ENCODE measurements at places on chromosomes 7 and 10.

- DNase-seq: no peak
These were observed 27.1 kb downstream of the MET start for GRCh38 chr7:116698930-116699721.

GRCh38 chr7:91182819-91183764 lies 81.1 kb upstream of the FZD1 start:
- no peak for DNase-seq

DNA sequence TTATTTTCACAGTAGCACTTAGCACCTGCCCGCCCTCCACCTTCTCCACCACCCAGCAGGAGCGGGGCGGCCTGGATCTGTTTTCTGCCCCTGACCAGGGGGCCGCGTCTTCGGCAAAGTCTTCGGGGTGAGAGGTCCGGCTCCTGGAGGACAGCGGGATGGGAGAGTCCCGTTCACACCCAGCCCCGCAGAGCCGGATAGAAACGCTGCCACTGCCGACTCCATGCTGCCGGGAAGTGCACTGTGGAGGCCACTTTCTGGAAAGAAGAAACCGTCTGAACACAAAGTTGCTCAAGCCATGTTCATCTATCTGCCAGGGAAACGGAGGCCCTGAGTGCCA lies 14.5 kb upstream of the ZNF273 start:
- DNase-seq: no peak

GRCh38 chr10:101892782-101893391 lies 49.3 kb upstream of the KCNIP2 start:
- no peak for DNase-seq

DNA sequence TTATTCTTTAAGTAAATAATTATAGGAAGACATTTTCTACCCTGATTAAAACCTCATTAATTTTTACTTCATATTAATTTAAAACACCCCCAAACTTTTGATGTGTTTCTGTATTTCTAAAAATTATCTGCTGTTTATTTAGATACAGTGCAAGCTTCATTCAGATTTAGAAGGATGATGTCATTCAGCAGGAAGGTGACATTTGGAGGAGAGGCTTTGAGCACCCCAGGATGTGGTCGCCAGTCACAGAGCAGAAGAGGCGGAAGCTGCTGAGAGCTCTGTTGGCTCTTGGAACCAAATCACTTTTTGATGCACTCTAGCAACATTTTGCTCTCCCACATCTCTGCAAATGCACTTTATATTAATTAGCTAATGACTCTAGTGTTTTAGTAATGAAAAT lies 233.9 kb upstream of the CACNA2D1 start:
- DNase-seq: peak; percentile 61

- DNase-seq: no peak
These were observed 82.0 kb downstream of the RNF133 start for GRCh38 chr7:122616951-122617350.

GRCh38 chr7:2923886-2924574 lies 79.9 kb upstream of the GNA12 start:
- DNase-seq: no peak

GRCh38 chr7:7486362-7486761 lies 49.3 kb downstream of the COL28A1 start:
- DNase-seq: no peak

GRCh38 chr10:133614830-133615580 lies 11.6 kb downstream of the FRG2B start:
- DNase-seq: peak; percentile 95

GRCh38 chr7:153433223-153433622 lies 619.0 kb upstream of the DPP6 start:
- no peak for DNase-seq

DNA sequence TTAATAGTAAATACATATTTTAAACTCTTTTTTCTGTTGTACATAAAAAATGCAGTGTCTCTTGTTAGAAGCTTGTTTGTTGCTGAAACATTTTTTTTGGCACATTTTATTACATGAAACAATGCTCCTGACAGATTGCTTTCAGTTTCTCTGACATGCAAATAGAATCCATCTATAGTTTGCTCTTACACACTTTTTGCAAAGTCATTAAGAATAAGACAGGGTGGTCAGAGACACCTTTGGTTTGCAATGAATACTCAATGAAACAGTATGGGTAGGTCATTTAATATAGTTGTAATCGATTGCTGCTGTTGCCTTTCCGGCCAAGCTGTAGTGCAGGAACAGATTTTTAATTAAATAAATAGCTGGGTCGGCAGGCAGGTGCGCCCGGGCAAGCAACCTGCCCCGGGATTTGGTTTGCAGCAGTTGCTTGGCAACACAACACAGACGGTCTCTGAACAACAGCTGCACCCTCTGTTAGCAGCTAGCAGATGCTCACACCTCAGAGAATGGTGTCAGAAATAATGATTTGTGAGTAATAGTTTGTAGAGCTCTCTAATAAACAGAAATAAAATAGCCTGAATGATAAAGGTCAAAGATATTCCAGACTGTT lies 115.7 kb upstream of the CACNA2D1 start:
- peak; percentile 75 for DNase-seq

GRCh38 chr10:6713716-6714115 lies 133.6 kb upstream of the PRKCQ start:
- DNase-seq: no peak

GRCh38 chr7:106609416-106609815 lies 51.5 kb downstream of the CCDC71L start:
- DNase-seq: no peak

- no peak for DNase-seq
These were observed 31.0 kb downstream of the BET1 start for GRCh38 chr7:93973134-93973533.

DNA sequence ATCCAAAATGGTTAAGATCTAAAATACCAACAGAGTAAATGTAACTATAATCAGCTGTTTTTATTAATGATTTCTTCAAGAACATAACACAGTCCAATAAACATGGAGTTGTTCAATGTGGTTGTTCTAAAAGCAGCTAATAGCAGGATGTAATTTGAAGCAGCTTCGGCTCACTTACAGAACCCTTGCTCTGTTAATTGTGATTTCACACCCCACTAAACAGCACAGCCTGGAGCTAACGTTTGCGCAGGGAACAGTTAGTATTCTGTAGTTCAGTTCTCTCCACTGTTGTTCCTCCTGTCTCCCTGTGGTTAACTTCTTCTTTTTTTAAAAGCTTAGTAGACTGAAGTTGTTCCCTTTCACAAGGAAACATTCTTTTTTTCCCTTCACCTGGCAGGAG lies 104.0 kb downstream of the GRM3 start:
- peak; percentile 37 for DNase-seq

DNA sequence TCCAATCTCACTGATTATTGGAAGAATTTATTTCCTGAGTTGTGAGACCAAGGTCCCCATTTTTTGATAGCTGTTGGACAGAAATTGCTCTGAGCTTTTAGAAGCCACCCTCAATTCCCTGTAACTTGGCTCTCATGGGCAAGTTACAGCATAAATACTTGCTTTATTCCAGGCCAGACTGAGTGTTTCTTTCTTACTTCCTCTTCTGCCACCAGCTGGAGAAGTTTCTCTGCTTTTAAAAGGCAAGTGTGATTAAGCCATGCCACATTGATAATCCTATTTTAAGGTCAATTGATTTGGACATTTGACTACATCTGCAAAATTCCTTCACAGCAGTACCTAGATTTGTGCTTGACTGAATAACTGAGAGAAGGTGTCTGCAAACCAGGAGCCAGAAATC lies 14.1 kb upstream of the TAS2R41 start:
- no peak for DNase-seq

- DNase-seq: no peak
These were observed 222.2 kb downstream of the POU6F2 start for GRCh38 chr7:39199951-39200350.

- no peak for DNase-seq
These were observed 338.8 kb downstream of the NRG3 start for GRCh38 chr10:82213784-82214183.

DNA sequence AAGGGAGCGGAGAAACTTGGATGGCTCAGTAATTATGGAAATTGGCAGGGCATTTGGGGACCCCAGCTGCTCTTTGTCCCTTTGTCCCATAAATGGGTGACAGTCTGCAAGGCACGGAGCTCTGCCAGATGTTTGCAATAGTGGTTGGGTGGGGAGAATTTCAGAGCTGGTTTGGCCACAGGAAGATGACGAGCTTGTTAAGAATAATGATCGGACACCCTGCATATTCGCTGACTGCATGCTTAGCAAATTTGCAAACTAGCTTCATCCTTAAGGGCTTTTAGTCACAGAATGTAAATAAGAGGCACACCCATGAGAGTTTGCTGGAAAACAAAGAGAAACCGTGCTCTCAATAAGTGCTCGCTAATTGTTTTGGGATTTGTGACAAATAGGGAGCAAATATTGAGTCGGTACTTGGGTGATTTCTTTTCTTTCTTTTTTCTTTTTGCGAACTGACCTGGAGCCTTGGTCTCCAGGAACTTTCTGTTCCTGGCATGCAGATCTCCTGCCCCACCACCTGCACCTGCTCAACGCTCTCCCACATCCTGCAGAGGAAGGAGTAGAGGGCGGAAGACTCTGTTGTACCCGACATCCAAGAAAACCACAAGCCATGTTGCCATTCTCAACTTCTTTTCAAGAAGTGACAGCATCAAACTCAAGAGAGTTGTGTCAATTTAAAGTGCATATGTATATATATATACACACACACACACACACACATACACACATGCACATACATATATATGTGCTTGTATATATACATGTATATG lies 238.9 kb downstream of the CAMK1D start:
- DNase-seq: no peak

Data from SJCRH30 (cell line).